ENCODE measurements at places on chromosomes 11 and 22.

DNA sequence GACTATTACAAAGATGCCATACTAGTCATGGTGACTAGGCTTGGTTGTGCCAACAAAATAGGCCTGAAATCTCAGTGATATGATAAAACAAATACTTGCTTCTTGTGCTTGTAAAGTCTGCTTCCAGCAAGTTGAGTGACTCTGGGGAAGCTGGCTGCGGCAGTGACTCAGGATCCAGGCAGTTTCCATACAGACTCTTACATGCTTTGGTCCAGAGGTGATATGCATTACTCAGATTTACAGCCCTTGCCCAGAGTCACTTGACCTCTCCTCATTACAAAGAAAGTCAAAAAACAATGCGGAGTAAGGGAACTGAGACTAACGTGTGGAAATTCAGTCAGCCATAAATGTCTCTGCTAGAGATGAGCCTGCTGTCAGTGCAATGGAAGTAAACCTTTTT lies 387.5 kb downstream of the KCNA4 start:
- no peak for DNase-seq

- DNase-seq, result no peak
Observed at GRCh38 chr11:131839326-131839725, 468.9 kb downstream of the NTM start.

- DNase-seq, result no peak
Observed at GRCh38 chr22:43840851-43841250, 21.5 kb downstream of the SULT4A1 start.

GRCh38 chr11:100791860-100792259 lies 104.8 kb downstream of the ARHGAP42 start:
- no peak for DNase-seq

DNA sequence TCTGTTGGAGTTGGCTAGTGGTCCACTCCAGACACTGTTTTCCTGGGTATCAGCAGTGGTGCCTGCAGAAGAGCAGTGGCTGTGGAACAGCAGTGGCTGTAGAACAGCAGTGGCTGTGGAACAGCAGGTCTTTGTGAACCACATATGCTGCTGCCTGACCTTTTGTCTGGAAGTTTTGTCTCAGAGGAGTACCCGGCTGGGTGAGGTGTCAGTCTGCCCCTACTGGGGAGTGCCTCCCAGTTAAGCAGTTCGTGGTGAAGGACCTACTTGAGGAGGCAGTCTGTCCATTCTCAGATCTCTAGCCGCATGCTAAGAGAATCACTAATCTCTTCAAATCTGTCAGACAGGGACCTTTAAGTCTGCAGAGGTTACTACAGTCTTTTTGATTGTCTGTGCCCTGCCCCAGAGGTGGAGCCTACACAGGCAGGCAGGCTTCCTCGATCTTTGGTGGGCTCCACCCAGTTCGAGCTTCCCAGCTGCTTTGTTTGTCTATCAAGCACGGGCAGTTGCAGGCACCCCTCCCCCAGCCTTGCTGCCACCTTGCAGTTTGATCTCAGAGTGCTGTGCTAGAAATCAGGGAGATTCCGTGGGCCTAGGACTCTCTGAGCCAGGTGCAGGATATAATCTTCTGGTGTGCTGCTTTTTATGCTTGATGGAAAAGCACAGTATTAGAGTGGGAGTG lies 89.1 kb upstream of the TRIM48 start:
- no peak for DNase-seq

Data from CD4-positive, alpha-beta T cell treated with Interleukin-10 for 1 hour (primary cell).